ENCODE measurements at places on chromosomes 1 and 21. TPM values are rescaled to one million over a fixed set of nuclear protein-coding genes. Genes with fewer than 3 reads are reported as not detected.
A peak's percentile ranks its signal among the peaks of the same experiment; 100 is the strongest.

- H3K4me3 ChIP-seq = no peak overlapping the region
- H3K4me1 ChIP-seq = no peaks in the 10 kb centered on the region
- no peaks in the 10 kb centered on the region for H3K36me3 ChIP-seq
- DNase-seq = no peak
These were observed 109.8 kb downstream of the ROR1 start for GRCh38 chr1:63883494-63884235.

GRCh38 chr1:203089001-203089650, 3.3 kb upstream of the MYOG start:
- no peaks in the 10 kb centered on the region for H3K36me3 ChIP-seq
- H3K27me3 ChIP-seq = peaks cover 11% of the 10 kb centered on the region
- no peak for DNase-seq
- H3K4me1 ChIP-seq = no peaks in the 10 kb centered on the region
- H3K27ac ChIP-seq = no peak overlapping the region

DNA sequence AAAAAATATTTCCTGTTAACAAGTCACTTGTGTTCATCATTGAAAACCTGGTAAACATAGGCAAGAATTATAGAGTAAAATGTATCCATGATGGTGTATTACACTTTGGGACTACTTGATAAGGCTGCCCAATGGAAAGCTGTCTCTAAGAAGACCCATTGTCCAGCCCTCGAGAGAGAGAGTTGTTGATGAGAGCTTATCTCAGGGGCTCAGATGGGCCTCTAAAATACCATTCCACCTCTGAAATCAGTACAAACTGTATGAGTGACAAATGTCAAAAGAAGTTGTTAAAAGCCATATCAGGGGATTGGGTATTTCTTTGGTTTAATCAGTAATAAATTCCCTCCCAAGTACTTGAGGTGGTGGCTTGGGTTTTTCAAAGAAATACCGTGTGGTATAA, 96.1 kb downstream of the KCNK1 start:
- H3K4me1 ChIP-seq = no peaks in the 10 kb centered on the region
- peaks cover 9% of the 10 kb centered on the region for H3K27me3 ChIP-seq
- H3K36me3 ChIP-seq = no peaks in the 10 kb centered on the region
- no peak overlapping the region for H3K4me3 ChIP-seq
- no peak for DNase-seq

The JAM2 gene
- 0.07 TPM for total RNA-seq

GRCh38 chr1:230139315-230139714, 72.3 kb downstream of the GALNT2 start:
- no peak for DNase-seq
- H3K27ac ChIP-seq = no peak overlapping the region
- peaks cover 51% of the 10 kb centered on the region for H3K4me1 ChIP-seq
- no peak overlapping the region for H3K4me3 ChIP-seq

GRCh38 chr1:9990944-9991343, 6.1 kb upstream of the RBP7 start:
- no peak overlapping the region for H3K4me3 ChIP-seq
- H3K4me1 ChIP-seq = no peaks in the 10 kb centered on the region
- peaks cover 2% of the 10 kb centered on the region for H3K27me3 ChIP-seq
- DNase-seq = no peak

GRCh38 chr1:64685765-64686341, 59.0 kb upstream of the RAVER2 start:
- no peaks in the 10 kb centered on the region for H3K4me1 ChIP-seq
- peaks cover 1% of the 10 kb centered on the region for H3K36me3 ChIP-seq
- no peaks in the 10 kb centered on the region for H3K27me3 ChIP-seq
- no peak for DNase-seq
- H3K27ac ChIP-seq = no peak overlapping the region

DNA sequence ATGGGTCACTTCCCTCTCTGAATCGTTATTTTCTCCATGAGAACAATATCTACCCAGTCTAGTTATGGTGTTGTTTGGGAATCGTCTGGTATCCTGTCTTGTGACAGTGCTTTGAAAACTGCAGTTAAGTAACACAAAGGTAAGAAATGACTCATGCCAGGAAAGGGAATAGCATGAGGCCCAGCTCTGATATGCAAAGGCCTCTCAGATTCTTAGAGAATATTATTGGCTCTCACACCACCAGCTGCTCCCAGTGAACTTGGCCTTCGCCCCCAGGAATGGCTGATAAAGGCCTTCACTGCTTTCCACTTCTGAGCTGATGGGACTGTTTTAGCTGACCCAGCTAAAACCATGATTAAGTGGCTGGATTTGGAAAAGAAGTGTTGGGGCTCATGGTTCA, 27.1 kb downstream of the NEK2 start:
- no peaks in the 10 kb centered on the region for H3K27me3 ChIP-seq
- no peak overlapping the region for H3K27ac ChIP-seq
- DNase-seq = no peak

The C1orf56 gene
- 0.57 TPM for total RNA-seq

- no peak for DNase-seq
- H3K27me3 ChIP-seq = no peaks in the 10 kb centered on the region
- H3K27ac ChIP-seq = no peak overlapping the region
- H3K4me3 ChIP-seq = no peak overlapping the region
These were observed 69.0 kb downstream of the PGBD5 start for GRCh38 chr1:230356869-230357794.

The RNF19B gene
- 13.3 TPM for total RNA-seq

The CHIA gene
- not detected for total RNA-seq

DNA sequence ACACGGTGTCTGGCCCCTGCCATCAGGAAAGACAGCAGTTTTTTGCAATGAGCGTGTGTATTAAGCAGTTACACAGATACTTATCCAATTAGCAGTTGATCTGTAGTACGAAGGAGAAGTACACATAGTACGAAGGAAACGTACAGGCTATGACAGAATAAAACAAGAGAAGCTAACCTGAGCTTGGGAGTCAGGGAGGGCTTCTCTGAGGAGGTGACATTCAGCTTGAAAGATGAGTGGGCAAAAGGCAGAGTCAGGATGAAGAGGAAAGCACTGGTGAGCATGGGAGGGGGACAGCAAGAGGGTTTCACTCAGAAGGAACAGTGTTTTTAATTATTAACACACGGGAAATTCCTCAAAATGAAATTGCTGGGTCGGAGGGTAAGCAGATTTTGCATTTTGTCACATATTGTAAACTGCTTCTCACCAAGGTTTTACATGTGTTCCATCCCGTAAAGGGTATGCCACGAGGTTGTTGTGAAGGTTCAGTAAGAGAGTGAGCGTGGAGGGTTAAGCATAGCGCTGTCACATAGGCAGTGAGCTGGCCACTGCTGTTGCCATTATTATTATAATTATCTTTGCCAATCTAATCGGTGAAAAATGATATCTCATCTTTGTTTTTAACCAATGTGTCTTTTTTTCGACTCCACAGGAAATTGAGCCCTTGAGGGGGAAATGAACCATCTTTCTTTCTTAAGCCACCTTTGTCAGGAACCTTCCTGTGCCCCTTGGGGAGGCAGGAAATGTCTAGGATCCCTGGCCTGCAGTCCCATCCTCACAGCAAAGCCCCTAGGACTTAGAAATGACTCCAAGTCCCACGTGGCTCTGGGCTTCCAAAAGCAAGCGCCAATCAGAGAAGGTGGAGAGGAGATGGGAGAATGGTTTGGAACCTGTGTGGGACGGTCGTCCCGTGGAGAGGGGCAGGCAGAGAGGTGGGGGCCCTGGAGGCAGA, 47.3 kb upstream of the POU3F1 start:
- peaks cover 22% of the 10 kb centered on the region for H3K27me3 ChIP-seq
- no peak overlapping the region for H3K4me3 ChIP-seq
- H3K27ac ChIP-seq = no peak overlapping the region
- H3K36me3 ChIP-seq = no peaks in the 10 kb centered on the region
- no peaks in the 10 kb centered on the region for H3K4me1 ChIP-seq

DNA sequence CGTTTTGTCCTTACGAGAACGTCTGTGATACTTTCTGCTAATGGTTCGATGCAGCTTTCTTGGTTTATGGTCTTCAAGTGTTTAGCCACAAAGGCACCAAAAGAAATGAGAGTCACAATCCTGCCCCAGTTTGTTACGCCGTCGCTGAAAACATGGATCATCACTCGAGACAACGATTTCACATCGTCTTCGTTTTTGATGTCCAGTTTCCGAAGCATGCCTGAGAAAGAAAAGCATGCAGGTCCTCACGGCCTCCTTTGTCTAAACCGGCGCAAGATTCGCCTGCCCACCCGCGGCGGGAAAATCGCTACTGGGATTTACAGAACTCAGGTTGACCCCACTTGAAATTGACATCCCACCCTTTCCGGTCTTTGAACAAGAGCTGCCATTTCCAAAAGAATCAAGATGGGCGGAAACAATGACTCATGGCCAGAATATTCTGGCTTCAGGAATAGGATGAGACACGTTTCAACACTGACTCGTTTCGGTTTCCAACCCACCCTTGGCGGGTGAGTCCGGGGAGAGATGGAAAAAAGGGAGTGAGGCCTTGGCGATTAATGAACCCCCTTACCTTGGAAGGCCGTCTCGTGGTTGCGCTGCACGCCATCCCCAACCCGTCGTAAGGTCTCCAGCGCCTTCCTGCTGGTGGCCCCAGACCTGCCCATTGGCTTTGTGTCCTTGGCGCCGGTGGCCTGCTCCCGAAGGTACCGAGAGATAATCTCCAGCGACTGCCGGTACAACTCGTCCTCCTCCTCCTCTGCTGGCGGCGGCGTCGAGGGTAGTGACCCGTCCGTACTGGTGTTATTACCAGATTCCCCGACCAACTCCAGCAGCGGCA, 919 bp downstream of the MCL1 start:
- peaks cover 58% of the 10 kb centered on the region for H3K36me3 ChIP-seq
- peak; percentile 82 for DNase-seq
- H3K27ac ChIP-seq = peak overlapping the region; percentile 96
- no peaks in the 10 kb centered on the region for H3K27me3 ChIP-seq
- peak overlapping the region; percentile 90 for H3K4me3 ChIP-seq
- peaks cover 24% of the 10 kb centered on the region for H3K4me1 ChIP-seq

The SLC2A5 gene
- total RNA-seq = not detected

DNA sequence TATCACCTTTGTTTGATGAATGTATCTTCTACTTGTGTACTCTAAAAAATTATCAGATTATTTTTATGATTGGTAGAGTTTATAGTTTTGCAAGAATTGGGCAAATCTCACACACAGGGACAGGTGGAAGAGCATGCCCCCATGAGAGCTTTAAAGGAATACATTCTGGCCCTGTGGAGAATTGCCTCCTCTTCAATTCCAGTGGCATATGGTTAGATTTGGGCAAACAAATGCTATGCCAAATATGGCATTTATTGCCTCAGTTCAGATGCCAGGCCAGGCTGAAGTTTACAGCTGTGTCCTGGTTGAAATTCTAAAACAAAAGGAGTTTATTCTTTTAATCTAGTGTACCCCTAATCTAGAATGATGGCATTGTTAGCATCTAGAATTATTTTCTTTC, 162.4 kb upstream of the CACYBP start:
- H3K4me1 ChIP-seq = peaks cover 2% of the 10 kb centered on the region
- no peaks in the 10 kb centered on the region for H3K36me3 ChIP-seq
- no peak for DNase-seq
- no peak overlapping the region for H3K4me3 ChIP-seq
- H3K27ac ChIP-seq = no peak overlapping the region

DNA sequence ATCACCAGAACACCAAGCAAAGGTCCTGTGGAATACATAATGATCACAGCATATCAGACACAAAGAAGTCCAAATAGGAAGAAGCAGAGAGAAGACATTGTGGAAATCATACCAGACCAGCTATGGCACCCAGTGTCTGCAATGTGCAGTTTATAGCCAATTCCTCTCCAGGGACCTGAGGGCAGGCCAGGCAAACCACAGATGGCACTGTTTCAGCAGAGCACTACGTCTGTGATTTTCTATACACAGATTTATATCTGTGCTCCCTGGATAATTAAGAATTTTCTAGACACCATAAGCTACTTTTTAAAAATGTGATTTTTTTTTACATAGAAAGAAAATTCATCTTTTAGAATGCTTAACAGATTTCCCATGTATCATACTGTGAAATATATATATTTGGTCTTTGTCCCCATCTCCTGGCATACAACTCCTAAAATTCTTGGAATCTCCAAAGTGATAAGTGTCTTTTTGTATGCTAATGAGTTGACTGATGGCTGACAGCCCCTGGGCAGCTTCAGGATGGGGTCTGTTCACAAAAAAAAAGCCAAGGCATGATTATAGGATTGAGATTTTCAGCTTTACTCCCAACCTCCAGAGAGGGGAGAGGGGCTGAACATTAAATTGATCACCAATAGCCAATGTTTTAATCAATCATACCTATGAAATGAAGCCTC, 498.1 kb downstream of the SIPA1L2 start:
- H3K4me1 ChIP-seq = no peaks in the 10 kb centered on the region
- no peak overlapping the region for H3K27ac ChIP-seq
- H3K27me3 ChIP-seq = peaks cover 10% of the 10 kb centered on the region
- no peak overlapping the region for H3K4me3 ChIP-seq
- DNase-seq = no peak
- no peaks in the 10 kb centered on the region for H3K36me3 ChIP-seq

GRCh38 chr1:8460132-8460544, 142.2 kb downstream of the SLC45A1 start:
- H3K4me1 ChIP-seq = peaks cover 56% of the 10 kb centered on the region
- H3K4me3 ChIP-seq = no peak overlapping the region
- H3K27me3 ChIP-seq = no peaks in the 10 kb centered on the region
- DNase-seq = no peak

Measured in activated naive CD4-positive, alpha-beta T cell treated with anti-CD3 and anti-CD28 coated beads for 36 hours (primary cell).